ENCODE measurements at places on chromosomes 5 and 9.

DNA sequence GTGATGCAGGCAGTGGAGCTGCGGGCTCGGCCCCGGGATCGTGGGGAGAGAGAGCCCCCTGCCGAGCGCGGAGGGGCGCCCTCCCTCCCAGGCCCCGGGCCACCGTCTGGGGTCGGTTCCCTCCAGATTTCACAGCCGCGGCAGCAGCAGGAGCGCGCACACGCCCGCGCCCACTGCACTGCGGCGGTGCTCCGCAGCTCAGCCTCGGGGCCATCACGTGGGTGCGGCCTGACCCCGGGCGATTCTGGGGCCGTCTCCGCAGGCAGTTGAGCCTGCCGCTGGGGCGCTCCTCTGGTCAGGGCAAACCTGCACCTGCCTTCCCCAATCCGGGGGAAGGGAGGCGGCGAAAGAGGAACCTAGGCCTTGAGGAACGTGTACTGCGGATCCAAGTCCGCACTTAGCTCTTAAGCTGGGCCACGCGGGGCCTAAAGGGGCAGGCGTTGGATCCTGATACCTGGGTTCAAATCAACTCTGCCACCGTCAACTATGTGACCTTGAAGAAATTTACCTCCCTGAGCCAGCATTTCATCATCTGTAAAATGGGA, 9.4 kb upstream of the DELE1 start:
- DNase-seq = peak; percentile 28

DNA sequence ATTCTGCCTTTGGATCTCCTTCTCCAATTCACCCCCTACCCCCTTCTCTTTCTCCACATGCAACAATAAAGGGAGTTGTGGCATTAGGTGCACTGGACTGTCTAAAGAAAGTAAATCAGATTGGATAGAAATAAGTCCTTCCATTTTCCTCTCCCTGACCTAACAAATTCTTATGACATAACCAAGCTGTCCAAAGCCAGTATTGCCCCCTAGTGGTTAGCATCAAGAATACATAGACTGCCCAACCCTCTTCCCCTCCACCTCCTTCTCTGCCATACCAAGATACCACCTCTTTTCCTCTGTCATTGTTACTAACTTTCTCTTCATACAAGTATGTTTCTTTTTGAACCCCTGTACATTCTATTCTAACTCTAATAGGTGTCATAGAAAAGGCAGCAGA, 45.7 kb downstream of the PPARGC1B start:
- DNase-seq = no peak

GRCh38 chr5:151155775-151156506, 1.6 kb downstream of the ANXA6 start:
- DNase-seq = peak; percentile 31

DNA sequence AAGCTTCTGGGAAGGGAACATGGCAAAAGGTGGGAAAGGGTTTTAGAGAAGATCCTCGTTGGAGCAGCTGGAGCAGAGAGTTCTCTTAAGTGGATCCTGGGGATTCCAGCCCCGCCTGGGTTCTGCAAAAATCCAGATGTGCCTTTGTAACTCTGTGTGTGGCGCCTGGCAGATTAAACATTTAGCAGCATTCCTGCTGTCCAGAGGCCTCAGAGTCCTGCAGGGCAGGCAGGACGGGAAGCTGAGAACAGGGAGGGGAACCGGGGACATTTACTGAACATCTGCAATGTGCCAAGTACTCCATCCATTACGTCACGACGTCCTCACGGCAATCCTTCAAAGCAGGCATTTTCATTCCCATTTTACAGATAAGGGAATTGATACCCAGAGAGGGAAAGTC, 6.0 kb downstream of the EIF4E1B start:
- no peak for DNase-seq

- DNase-seq = peak; percentile 18
These were observed 49.0 kb downstream of the STOM start for GRCh38 chr9:121321016-121321503.

DNA sequence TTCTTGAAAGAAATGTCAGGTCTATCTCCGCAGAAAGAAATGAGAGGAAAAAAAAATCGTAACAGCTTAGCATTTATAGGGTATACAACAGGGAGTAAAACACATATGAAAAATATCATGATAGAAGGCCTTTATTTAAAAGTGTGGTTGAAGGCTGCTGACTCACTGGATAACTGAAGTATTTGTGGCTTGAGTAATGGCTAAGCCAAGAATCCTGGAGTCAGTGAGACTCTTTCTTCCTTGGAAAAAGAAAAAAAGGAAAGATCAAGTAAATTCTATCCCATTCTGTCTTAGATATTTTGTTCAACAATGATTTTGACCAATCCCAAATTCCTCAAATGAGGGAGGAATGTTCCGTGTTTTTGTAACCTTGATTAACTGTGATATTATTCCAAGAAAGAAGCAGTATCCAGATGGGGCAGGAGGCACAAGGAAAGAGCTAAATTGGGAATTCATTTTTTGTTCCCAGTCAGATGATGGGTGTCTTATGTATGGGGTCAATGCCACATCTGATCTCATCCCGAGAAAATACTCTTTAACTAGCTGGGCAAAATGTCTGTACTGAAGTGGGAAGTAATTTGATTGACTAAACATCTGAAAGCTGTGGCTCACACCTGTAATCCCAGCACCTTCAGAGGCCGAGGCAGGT, 64.3 kb upstream of the MYO10 start:
- no peak for DNase-seq

GRCh38 chr5:103464835-103465484, 97.6 kb downstream of the NUDT12 start:
- DNase-seq = no peak

DNA sequence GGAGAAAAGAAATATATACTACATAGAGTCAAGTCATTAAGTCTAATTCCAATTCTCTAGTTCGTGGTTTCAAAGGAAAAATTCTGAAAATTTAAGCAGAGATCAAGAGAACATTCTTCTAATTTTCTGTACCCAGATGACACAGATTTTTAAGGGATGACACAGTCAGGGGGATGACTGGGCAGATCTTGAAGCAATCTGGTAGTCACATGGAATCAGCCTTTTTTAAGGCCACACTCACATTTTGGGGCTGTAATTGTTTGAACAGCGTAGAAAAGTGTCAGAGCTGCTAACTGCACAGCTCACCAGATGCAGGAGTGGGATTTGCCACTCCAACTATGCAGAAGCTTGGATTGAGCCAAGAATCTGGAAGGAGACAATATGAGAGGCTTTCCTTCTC, 20.4 kb downstream of the PDE4D start:
- DNase-seq = no peak

DNA sequence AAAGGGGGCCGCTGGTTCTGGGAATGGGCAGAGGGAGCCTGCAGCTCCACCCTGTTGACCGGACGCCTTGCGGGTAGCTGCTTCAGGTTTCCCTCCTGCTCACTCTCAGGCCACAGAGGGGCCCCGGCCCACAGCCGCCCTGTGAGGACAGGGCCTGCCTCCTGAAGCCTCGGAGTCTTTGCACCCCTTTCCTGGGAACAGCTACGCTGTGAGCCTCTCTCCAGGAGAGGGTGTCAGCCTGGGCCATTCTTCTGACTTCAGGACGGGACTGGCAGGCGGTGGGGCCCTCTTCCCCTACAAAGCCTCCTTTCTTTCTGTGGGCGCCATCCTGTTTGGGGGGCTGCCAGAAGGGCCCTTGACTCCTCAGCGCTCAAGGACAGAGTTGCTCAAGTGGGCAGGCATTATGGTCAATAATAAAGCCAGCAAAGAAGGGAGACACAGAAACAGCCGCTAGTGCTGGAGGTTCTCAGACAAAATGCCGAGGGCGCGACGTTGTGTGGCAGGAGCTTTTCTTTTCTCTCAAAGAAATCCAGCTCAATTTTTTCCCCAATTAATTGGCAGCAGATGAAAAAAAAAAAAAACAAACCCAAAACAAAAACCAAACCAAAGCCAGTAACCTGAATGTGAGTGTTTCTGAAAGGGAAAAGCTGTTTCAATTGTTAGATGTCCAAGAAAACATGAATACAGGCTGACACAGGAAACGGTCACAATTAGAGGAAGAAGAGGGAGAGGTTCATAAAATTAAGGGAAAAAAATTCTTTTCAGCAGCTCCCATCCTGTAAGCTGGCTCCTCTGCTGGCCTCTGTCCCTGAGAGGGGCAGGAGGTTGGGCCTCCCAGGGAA, 12.8 kb upstream of the SLC25A51 start:
- DNase-seq = no peak

- peak; percentile 8 for DNase-seq
These were observed 76.6 kb upstream of the TBCA start for GRCh38 chr5:77852514-77853352.

GRCh38 chr5:115941051-115941675, 21.1 kb upstream of the LVRN start:
- no peak for DNase-seq

- no peak for DNase-seq
These were observed 117.9 kb downstream of the ZSWIM6 start for GRCh38 chr5:61449804-61450492.

- DNase-seq = no peak
These were observed 2258.8 kb upstream of the WWC1 start for GRCh38 chr5:166032601-166033000.

GRCh38 chr9:2053883-2054845, 39.0 kb downstream of the SMARCA2 start:
- peak; percentile 75 for DNase-seq

DNA sequence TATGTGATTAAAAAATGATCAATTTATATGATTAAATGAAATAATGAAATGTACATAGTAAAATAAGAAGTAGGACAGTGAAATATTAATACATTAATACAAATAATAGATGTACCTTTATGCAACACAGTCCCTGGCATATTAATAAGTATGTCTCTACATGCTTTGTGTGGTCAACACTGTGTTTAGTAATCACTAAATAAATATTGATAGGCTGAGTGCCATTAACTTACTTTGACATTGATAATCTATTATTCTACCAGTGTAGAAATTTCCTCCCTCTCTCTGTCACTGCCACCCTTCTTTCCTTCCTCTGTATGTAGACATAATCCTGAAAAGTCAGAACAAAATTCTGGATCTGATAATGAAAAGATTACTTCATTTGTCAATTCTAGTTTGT, 43.7 kb downstream of the RNF180 start:
- no peak for DNase-seq

DNA sequence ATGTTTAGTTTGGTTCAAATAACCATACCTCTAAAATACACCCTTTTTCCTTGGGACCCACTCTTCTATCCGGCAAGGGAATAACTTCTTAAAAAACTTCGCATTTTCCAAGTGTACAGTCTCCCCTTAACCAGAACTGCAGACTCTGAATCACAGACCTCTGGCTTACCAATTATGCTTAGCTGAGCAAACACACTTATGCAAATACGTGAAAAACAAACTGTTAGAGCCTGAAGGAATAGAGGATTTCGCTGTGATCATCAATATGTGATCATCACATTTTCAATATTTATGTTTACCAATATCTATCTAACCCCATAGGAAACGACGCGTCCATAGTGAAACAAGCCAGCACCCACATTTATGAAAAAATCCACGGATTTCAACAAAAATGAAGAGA, 1.3 kb downstream of the LPAR1 start:
- no peak for DNase-seq

- DNase-seq = no peak
These were observed 133.2 kb downstream of the PARP8 start for GRCh38 chr5:50799596-50799995.

- no peak for DNase-seq
These were observed 128.3 kb upstream of the CCNH start for GRCh38 chr5:87541033-87541432.

GRCh38 chr5:74240783-74241750, 399.5 kb downstream of the ENC1 start:
- DNase-seq = no peak

GRCh38 chr5:178391480-178391879, 158.9 kb upstream of the PHYKPL start:
- DNase-seq = no peak

DNA sequence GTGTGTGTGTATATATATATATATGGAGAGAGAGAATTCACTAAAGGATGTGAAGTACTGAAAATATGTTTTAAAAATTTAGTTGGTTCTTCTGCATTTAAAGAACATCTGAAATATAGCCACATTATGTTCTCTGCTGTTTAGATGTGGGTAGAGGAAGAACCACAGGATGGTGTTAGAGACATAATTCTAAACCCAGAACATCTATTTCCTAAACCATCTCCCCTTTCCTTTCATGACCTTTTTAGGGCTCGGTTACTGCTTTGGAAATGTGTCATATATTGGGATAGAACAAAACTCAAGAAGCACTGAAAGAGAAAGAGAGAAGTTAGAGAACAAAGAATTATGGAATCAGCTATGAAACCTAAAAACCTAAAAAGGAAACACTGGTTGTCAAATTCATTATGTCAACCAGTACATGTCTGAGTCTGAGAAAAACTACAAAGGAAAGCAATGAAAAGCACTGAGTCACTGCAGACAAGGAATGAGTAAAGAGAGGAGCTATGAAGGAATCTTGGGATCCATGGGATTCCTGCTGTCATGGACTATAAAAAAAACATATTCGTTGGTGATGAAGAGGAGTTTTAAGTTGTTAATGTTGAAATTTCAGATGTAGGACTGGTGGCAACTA, 28.4 kb downstream of the SLC12A2 start:
- DNase-seq = no peak

DNA sequence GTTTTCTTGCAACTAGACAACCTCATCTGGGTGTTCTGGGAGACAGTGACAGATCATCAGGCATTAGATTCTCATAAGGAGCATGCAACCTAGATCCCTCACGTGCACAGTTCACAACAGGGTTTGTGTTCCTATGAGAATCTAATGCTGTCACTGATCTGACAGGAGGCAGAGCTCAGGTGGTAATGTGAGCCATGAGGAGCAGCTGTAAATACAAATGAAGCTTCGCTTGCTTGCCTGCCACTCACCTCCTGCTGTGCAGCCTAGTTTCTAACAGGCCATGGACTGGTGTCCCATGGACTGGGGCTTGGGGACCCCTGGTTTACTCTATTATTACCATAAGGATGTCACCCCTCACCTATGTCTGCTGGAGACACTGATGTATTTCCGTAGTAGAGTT, 166.8 kb downstream of the PSAT1 start:
- no peak for DNase-seq

GRCh38 chr9:96476591-96476990, 26.6 kb downstream of the HABP4 start:
- DNase-seq = no peak

DNA sequence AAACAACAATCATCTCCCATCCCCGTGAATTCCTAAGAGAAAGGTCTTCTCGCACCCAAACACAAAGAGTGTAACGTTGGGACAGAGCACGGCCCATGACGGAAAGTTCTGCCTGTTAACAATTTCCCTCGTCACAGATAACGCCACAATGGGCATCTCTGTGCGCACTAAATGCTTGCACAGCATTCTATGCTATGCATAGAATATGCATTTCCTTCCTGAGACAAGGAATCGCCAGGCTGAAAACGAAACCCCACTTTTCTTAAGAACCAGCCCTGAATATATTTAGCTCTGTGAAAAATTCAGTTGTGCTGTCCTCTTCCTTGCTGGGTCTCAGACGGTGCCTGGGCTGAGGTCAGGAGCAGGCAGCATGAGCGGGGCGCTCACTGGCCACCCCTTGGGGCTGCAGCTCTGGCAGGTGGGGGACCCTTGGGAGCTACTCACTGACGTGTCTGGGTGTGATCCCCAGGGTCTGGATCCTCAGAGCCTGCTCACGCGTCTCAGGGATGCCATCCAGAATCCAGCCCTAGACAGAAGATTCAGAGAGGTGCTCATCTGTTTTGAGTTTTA, 49.8 kb downstream of the AK8 start:
- no peak for DNase-seq

GRCh38 chr5:35717718-35718117, 100.1 kb downstream of the SPEF2 start:
- DNase-seq = no peak
